Activated T-cell treated with anti-CD3 and anti-CD28 coated beads, Interleukin-2, amount 50 U/mL, for 24 hours (primary cell): ENCODE measurements at places on chromosomes 6 and 20.

DNA sequence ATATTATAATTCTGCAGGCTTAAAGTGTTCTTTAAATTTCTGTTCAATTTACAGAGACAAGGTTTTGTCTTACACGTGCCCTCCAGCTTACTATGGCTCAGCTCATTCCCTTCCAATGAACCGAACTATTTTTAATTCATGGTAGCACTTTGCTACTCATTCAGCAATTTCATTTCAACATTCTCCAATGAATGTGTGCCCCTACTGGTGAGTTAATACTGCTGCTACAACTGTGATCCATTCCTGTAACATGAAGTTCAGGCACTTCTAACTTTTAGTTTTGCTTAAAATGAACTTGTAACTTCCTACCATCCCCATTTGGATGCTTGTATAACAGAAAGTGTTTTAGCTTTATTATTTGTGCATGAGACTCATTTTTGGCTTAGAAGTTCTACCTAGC, 99.7 kb downstream of the F13A1 start:
- no peak for DNase-seq

DNA sequence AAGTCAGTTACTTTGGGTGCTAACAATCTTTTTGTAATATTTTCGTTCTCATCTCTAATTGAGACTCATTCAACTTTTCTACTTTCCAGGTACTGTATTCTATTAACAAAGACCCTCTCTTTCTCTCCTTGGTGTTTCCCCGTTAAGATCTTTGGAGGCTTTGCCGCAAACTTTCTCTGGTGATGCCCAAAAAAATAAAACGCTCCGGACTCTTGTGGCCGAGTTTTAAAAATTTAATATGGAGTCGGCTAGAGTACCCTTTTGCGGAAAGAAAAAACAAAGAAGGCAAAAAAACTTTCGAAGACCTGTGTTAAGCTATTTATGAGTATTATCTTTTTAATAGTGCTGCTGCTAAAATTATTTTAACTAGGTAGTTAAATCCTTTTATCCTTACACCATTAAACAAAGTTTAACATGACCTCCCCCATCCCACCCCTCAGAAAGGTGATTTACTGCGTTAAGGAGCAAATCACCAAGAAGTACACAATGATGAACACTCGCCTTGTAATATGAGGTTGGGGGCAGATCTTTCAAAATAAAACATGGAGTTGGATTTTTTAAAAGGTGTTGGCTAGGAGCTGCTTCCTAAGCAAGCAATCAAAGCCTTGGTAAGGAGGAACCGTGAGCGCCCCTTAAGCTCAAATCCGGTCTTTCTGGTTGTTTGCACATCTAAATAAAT, 10.0 kb downstream of the SIM1 start:
- DNase-seq = no peak

GRCh38 chr20:58223358-58223941, 5.0 kb downstream of the ANKRD60 start:
- DNase-seq = no peak

DNA sequence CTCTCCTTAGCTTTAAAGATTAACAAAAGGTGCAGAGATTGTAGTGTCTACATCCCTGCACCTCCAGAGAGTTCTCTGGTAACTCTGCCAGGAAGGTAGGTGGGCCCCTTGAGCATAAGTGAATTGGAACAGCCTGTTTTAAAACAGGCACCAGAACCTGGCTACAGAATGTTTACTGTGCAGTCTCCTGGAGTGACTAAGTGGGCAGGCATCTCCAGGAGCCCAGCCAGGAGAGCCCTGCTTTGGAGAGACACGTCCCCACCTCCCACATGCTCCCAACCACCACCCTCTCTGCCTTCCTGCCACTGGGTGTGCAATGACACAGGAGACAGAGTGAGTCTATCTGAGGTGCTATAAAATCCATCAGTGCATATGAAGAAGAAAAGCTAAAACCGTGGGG, 110.3 kb upstream of the EYA4 start:
- DNase-seq = no peak

DNA sequence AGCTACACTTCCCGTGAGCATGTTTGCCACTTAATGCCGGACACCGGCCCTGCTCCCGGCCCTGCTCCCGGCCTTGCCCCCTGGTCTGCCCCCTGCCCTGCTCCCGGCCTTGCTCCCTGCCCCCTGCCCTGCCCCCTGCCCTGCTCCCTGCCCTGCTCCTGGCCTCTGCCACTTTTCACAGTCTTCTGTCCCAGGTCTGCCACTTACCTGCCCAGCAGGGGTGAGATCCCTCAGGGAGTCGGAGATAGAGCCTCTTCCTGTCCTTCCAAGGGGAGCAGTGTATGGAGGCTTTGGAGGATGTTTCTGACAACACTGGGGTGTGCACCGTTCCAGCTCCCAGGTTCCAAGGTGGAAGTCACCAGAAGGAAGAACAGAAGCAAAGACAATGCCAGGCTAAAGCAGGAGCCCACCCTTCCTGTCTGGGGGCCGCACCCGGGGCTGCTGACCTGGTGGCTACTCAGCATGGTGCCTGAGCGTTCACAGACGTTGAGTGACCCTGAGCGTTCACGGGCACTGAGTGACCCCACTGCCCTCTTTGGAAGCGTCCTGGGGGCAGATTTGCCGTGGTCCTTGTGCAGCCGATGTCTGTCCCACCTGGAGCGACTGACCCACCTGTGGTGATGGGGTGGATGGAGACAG, 199.8 kb downstream of the DLL1 start:
- DNase-seq = peak; percentile 14

- no peak for DNase-seq
Measured at GRCh38 chr20:4828830-4829513, 107.3 kb downstream of the PRND start.

DNA sequence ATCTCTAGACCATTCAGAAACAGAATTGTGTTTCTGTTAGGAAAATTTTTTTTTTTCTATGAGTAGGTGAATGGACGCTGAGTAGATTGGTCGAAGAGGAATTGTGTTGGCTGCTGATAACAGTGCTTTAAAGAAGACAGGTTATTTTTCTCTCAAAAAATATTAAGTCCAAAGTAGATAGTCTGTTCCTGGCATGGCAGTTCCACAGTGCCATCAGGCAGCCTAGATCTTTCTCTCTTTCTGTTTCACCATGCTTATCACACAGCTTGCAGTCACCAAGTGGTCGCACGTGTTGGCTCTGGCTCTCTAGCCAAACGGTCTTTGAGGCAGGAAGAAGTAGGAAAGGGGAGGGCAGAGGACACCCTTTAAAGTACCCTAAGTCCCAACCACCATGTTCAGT, 22.4 kb upstream of the SERINC3 start:
- DNase-seq = no peak

GRCh38 chr6:32192608-32193039, at the start of gene GPSM3:
Gene GPSM3, minus strand, starts transcription at chr6:32192643. Its CDS starts 130 bp downstream, at chr6:32192513.
- DNase-seq = peak; percentile 69

DNA sequence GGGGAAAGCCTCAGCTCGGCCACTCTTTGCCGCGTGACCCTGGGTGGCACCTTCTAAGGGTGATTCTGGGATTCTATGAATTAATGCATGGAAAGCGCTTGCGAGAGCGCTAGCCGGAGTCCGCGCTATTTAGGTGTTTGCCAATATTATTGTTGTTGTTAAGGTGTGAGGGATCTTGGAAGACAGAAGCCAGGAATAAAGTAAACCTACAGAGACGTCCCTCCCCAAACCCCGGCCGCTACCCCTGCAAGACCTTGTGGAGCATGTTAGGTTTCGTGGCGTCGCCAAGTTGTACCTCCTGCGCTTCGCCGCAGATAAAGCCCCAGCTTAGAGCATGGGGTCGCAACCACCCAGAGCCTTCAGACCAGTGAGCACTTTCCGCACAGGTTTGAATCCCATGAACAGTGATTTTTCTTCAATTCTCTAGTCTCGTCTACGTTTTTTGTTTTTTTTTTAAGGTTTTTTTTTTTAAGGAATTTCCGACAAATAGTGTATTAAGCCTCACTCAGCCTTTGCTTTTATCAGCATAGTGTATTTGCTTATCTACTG, 16.9 kb upstream of the ZSCAN9 start:
- DNase-seq = no peak

- DNase-seq = no peak
Measured at GRCh38 chr6:139581485-139581865, 207.0 kb upstream of the CITED2 start.

DNA sequence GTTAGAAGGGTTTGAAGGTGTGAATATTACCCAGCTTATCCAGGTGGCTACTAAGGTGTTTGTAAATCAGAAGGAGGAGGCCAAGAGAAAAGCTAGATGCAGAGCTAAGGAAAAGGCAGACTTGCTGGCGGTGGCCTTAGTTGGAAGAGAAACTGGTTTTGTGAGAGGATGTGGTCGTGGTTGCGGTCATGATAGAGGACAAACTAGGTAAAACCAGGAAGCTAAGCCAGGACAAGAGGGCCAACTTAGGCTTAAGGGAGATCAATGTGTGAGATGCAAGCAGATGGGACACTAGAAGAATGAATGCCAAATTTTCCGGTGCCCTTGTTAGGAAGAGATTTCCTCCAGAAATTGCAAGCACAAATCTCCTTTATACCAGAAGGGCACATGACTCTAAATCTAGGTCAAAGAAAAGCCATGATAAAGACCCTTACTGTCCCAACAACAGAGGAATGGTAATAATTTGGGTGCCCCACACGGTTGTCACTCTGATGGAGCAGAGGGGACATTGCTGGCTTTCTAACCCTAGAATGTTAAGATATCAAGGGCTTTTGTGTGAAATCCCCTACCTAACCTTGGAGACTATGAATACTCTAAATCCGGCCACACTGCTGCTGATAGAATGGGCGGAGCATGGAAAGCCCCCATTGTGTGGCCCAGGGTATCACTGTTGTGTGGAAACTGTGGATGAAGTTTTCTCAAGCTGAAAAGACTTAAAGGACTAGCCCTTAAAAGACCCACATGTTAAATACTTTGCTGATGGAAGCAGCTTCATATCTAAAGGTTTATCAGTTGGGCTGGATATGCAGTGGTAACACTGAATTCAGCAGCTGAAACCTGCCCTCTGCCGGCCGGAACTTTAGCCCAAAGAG, 7.8 kb downstream of the IL22RA2 start:
- DNase-seq = no peak

DNA sequence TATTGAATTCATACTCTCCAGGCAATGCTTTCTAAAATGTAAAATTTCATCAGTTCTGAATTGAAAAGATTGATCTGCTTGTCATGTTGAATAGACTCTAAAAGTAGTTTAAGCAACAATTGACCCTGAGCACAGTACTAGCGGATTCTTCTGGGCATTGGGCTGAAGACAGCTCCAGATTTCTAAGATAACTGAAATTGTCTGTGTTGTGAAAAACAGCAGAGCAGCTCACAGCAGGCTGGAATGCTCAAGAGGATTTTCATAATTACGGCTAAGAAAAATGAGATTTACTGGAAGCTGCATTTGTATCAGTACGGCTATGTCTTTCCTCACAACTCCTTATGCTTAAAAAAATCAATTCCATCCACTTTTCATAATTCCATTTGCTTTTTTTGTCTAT, 373.7 kb downstream of the HACE1 start:
- DNase-seq = no peak

- DNase-seq = no peak
Measured at GRCh38 chr20:62828051-62828450, 11.2 kb downstream of the COL9A3 start.

- DNase-seq = peak; percentile 54
Measured at GRCh38 chr20:56411759-56412472, at the start of gene CASS4. Gene CASS4, plus strand, starts transcription at chr20:56412260. Its CDS starts 199 bp downstream, at chr20:56412459.

DNA sequence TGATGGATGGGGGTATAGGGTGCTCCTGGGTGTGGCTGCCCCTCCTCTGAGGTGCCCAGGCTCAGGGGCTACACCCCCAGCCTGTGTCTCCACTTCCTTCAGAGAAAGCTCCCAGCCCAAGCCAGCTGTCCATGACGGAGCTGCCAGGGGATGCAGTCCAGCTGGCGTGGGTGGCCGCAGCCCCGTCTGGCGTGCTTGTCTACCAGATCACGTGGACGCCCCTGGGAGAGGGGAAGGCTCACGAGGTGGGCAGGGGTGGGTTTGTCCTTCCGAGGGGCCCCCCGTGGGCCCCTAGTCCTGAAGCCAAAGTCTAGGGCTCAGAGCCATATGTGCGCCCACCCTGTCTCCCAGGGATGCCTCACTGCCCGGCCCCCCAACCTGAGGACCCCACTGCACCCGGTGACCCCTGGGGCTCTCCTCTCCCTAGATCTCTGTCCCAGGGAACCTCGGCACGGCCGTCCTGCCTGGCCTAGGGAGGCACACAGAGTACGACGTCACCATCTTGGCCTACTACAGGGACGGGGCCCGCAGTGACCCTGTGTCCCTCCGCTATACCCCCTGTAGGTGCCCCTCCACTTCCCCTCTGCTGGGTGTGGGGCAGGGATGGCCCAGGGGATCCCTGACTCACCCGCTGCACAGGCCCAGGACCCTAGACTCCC, 19.8 kb downstream of the COL20A1 start:
- no peak for DNase-seq

- no peak for DNase-seq
Measured at GRCh38 chr6:22497276-22497675, 72.1 kb upstream of the HDGFL1 start.

- DNase-seq = no peak
Measured at GRCh38 chr6:3372184-3372846, 84.5 kb downstream of the SLC22A23 start.
